Left colon (tissue), 2 donors: ENCODE measurements at places on chromosomes 16 and 17. TPM values are rescaled to one million over a fixed set of nuclear protein-coding genes. Genes with fewer than 3 reads are reported as not detected.

DNA sequence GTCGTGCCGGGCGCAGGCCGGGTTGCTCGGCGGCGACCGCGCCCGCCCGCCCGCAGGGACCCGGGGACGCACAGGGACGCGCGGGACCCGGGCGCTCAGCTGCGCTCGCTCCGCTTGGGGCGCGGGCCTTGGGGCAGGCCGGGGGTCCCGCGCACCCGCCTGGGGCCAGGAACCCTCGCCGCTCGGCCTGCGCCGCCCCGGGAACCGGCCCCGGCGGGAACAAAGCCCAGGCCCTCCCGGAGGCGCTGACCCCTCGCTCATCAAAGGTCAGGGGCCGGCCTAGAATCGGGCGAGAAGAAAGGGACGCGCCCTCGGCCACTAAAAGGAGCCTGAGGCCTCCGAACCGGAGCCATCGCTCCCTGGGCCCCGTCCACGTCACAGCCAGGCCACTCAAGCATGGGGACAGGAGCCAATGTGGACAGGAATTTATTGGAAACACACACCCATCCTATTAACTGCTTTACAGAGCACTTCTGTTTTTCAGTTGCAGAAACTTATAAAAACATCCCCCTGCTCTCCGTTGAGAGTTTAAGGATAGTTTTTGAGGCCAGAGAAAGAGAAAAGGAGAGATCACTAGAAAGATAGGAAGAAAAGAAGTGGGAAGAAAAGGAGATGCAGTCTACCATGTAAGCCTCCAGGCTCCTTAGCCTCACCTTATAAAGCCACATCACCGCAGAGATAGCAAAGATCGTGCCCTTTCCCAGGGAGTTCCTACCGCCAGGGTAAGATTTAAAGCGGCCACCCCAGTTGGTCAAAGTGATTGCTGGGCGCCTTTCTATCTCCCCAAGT is 558 bp upstream of the ZFHX3 start:
- DNase-seq, result peak; percentile 67

DNA sequence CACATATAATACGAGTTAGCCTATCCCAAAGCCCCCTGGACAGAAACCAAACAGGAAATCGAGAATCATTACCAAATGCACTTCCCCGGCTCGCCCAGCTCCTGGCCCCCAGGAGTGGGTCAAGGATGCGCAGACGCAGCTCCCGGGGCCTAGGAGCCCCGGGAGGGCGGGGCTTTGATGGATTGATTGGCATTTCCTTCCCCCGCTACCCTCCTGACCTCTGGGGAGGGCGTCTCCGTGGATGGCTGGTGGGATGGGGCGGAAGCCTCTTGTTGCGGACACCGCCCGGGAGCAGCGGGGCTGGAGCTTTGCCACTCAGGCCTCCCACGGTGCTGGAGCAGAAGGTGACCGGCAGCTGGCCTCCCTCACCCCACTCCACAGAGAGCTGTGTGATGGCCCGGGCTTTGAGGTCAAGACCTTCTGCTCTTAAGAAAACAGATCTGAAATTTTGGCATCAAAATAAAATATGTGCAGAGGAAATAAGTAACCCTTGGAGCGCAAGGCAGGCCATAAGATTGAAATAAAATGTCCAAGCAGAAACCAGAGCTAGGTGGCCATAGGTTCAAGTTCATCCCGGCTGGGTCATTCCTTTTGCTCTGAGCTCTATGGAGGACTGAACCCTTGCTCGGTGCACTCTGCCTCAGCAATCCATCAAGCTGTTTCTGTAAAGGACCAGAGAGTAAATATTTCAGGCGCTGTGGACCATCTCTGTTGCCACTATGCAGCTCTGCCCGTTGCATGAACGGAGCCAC is 262.3 kb downstream of the SOX9 start:
- DNase-seq, result no peak

GRCh38 chr17:57823469-57824401 is 26.1 kb downstream of the MRPS23 start:
- no peak for DNase-seq

- DNase-seq, result no peak
Measured at GRCh38 chr16:25289466-25289865, 31.8 kb upstream of the ZKSCAN2 start.

GRCh38 chr17:36935671-36936454 is 1.4 kb upstream of the LHX1 start:
- no peak for DNase-seq

DNA sequence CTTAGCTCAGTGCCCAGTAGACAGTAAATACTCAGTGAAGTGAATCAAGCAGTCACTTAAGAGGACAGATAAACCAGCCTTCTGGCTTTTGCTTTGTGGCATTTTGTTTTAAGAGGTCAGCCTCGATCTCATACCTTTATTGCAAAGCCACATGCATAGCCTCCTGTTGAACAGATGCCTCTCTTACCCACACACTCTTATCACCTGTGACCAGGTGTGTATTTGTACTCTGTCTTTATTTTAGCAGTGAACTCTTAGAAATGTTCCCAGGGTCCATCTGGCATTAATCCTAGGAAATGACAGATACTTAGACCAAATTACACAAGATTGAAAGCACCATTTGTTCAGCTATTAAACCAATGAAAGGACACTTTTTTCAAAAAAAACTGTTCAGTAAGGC is 1426.5 kb downstream of the CDH11 start:
- no peak for DNase-seq

- no peak for DNase-seq
Measured at GRCh38 chr16:47449788-47450187, 11.1 kb downstream of the ITFG1 start.

DNA sequence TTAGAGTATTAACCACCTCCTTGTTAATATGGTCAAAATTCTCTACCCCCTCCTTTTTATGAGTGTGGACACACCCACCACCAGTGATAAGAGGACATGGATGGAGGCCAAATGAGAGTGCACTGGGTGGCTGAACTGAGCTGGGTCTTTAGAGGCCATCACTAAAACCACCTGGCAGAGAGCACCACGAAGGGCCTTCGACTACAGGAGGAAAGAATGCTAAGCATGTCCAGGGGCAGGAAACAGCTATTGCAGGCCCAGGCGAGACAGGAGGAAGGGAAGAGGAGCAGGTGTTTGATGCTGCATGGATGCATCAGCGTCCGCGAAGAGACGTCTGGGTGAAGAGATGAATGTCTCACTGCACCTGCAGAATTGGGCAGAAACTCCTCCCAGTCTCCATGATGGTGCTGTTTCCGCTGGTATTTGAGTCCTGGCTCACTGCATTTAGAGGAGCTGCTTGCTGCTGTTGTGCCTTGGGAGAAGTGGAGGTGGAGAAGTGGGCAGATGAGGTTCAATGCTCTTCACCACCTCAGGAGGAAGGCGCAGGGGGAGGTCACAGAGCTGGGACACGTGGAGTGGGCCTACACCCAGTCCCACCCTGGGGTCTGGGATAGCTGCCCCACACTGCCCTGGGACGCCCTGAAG is 33.2 kb downstream of the SPHK1 start:
- no peak for DNase-seq

GRCh38 chr16:27243725-27244362 is 24.7 kb downstream of the NSMCE1 start:
- DNase-seq, result no peak

- DNase-seq, result no peak
Measured at GRCh38 chr17:56983366-56983765, 5.4 kb downstream of the SCPEP1 start.

- peak; percentile 99 for DNase-seq
Measured at GRCh38 chr16:23556881-23557778, at the start of the genes EARS2 and UBFD1. TSS of gene EARS2 (minus strand) at chr16:23557350. CDS start at chr16:23557343, 7 bp downstream. TSS of gene UBFD1 (plus strand) at chr16:23557727. CDS start at chr16:23557743, 16 bp downstream.

FOXJ1 gene
- total RNA-seq, result 2.8 TPM

GPR179 gene
- total RNA-seq, result 0.03 TPM
